Immature natural killer cell (primary cell): ENCODE measurements at places on chromosomes 2 and 18.

DNA sequence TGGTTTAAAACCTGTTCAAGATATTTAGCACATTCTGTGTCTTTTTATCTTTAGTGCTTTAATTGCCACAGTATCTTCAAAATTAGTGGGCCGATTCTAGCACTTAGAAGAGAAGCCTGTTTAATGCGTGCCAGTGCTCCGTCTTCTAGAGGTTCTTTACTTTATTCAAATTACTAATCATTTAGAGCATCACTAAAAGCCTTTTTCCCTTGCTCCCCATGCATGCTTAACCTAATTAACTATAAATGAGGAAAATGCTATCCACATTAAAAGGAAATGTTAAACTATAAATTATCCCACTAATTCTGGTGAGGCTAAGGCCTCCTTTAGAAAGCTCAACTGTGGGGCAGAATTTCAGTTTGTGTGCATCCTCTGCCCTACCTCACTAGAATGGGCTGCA lies 31.5 kb upstream of the INSIG2 start:
- DNase-seq, result no peak

DNA sequence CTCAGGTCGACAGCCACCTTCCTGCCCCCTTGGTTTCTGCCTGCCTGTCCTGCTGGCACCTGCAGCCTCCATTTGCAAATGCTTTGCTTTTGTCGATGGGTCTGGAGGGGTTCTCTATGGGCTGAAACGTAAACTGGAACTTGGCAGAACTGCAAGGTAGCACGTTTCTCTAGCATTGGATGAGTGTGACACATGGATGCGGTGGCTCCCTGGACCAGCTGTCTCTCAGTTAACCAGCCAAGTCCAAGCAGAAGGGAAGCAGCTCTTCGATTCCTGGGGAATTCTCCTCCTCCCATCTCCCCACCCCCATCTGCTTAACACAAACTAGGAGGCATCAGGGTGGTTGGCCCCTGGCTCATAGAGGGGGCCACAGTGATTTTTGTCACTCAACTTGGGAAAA lies 57.3 kb downstream of the ITGB1BP1 start:
- DNase-seq, result no peak

GRCh38 chr2:137411585-137411984 lies 552.7 kb upstream of the HNMT start:
- no peak for DNase-seq

DNA sequence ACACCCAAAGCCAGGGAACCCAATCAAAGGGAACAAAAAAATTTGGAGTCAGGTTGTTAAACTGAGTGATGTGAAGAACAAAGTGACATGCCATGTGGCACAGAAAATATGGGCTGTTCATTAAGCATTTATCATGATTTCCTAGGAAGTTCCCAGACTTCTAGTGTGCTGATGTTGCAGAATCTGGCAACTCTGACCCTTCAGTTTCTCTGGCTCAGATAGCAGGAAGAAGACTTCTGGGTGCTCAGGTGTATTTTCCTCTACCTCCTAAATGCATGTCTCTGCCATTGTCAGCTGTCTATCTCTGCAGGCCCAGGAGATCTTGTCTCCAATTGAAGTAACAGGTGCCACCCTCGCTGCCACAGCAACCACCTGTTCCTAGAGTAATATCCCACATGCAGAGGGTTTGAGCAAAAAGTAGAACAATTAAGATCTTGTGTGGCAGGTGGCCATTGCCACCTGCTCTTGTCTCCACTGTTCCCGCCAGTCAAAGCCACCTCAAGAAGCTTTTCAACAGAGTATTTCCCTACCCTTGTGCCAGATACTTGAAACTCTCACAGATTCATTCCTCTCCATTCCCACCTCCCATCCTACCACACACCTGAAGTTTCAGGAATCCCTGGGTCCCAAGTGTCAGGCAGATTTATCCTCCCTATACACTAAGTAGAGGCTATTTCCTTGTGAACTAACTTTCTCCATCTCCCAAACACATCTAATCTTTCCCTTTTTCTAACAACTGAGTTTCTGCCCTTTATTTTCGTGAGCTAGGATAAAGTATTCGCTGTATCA lies 533.7 kb upstream of the CHAC2 start:
- no peak for DNase-seq

DNA sequence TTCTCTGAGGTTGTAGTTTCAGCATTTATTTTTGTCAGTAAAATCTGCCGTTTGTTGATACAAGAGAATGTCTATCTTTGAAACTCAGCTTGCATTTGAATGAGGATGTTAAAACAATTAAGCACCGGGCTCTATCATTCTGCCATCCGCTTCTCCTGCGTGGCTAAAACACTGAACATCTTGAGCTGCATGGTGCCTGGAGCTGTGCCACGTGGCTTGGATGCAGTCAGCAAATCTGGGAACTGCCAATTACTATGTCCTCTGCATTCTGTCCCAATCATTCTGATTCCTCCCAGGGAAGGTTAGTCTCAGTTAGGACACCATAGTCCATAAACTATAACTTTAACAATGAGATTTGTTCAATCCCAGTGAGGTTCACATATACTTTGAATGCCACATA lies 598.4 kb downstream of the FBXO15 start:
- DNase-seq, result no peak

DNA sequence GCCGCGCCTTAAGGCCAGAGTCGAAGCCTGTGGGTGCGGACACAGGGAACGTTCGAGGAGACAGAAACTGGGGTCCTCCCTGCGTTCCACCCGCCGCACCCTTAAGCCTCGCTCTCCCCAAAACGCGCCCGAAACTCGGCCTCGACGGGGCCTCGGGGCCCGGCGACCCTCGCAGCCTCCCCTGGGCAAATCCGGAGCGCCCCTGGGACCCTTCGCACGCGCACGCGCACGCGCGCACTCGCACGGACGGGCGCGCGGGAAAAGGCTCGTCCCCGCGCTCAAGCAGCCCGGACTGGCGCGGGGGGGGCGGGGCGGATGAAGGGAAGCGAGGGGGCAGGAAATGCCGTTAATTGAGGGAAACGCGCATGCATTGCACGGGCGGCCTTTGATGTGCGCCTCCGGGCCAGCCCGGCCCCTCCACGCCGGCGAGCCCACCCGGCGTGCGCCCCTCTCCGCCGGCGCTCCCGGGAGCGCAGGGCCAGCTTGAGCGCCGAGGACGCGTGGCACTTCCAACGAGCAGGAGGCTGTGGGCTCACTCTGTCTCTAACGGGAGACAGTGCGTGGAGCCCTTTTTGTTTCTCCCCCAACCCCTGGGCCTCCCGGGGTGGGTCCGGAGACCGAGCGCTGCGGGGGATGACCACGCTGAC lies 5.4 kb upstream of the SALL3 start:
- DNase-seq, result no peak
